ENCODE measurements at places on chromosomes 1 and 21. TPM values are rescaled to one million over a fixed set of nuclear protein-coding genes. Genes with fewer than 3 reads are reported as not detected.

The UTS2 gene
- total RNA-seq: not detected

The SLC44A3 gene
- total RNA-seq: 4.7 TPM

The SLAMF7 gene
- 0.32 TPM for total RNA-seq

The GJC2 gene
- 1.4 TPM for total RNA-seq

- peak; percentile 65 for DNase-seq
These were observed 1.9 kb upstream of the MYOC start for GRCh38 chr1:171654201-171654941.

GRCh38 chr1:234588386-234588785 lies 21.6 kb downstream of the IRF2BP2 start:
- no peak for DNase-seq

DNA sequence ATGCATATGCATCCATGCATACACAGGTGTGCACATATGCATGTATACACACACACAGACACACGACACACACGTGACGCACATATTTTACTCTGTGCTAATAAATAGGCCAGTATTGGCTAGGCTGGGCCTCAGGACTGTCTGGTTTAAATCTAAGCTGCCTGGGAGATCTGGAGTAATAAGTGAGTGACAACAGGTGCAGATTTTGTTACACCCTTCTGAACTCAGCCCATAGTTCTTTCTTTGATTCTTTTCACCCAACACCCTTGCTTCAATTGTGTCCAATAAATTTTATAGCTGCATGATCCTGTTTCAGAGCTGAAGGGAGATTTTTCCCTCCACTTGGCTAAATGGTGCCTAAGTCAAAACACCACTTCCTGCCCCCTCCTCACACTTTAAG lies 132.8 kb downstream of the FGGY start:
- DNase-seq: no peak

- DNase-seq: no peak
These were observed 225.7 kb upstream of the AJAP1 start for GRCh38 chr1:4428711-4429110.

DNA sequence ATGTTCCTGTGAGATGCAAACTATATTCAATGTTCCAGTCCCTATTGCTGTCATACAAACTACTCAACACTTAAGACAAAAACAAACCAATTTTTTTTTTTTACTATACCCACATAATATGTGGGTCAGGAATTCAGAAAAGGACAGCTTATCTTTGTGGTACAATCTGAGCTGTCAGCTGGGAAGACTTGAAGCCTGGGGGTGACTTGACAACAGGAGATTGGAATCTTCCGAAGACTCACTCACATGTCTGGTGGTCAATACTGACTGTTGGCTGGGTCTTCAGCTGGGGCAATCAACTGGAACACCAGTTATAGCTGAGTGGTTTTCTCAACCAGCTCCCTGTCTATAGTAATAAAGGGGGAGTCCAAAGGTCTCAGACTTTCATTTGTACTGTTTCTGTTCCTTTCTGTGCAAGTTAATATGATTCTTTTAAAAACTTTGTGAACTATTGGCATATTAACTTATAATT lies 81.7 kb upstream of the ATP1B1 start:
- DNase-seq: no peak

DNA sequence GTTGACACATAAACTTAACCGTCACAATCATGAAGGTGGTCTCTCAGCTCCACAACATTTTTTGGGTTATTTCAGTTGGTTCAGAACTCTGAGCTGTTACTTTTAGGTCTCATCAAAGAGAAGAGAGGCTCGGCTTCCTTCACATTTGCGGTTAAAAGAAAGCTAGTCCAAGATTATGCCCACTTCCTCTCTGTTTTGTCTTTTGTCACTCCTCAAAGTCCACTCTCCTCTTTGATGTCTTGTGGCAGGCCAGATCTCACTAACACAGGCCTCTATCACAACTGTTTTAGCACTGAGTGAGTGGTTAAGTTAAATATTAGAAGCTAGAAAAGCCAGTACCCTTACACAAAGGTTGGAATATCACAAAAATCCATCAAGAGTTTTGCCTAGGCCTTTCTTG lies 195.7 kb downstream of the FCRL5 start:
- DNase-seq: no peak

GRCh38 chr1:156298852-156299357 lies at the start of gene VHLL:
TSS of gene VHLL (minus strand) at chr1:156299307. CDS start at chr1:156299189, 118 bp downstream.
- no peak for DNase-seq
